ENCODE measurements at places on chromosomes 7 and 10.

GRCh38 chr10:128130051-128130450 is 3.8 kb upstream of the MKI67 start:
- no peak for DNase-seq

DNA sequence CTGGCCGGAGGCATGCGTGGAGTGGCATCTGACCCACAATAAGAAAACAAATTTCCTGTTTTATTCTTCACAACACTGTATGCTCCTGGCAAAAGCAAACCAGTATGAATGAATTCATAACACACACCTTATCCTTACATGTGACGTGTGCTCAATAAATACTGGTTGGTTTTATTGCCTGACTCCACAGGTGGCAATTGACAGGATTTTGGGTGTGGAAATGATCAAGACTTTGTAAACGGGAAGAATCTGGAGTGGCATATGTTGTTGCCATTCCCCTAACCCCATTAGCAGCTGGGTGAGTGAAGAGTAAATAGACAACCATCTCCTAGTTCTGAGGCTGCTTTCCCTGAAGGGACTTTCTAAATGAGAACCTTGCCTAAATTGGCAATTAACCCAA is 215.5 kb upstream of the AOAH start:
- DNase-seq: no peak

DNA sequence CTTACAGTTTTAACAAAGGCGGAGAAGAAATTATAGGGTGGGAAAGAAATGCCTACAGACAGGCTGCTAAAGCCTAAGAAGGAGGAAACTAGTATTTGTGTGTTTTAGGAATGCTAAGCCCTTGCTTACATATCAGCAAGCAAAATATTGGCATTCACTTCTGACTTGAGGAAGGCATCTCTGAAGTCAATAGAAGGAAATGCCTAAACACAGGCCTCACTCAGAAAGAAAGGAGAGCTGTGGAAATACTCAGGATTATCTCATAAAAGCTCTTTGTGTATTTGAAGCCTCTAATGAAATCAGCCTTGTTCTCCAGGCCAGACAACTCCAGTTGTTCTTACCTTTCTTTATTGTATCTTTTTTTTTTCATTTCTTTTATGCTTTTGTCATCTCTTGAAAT is 158.0 kb downstream of the AUTS2 start:
- DNase-seq: no peak

DNA sequence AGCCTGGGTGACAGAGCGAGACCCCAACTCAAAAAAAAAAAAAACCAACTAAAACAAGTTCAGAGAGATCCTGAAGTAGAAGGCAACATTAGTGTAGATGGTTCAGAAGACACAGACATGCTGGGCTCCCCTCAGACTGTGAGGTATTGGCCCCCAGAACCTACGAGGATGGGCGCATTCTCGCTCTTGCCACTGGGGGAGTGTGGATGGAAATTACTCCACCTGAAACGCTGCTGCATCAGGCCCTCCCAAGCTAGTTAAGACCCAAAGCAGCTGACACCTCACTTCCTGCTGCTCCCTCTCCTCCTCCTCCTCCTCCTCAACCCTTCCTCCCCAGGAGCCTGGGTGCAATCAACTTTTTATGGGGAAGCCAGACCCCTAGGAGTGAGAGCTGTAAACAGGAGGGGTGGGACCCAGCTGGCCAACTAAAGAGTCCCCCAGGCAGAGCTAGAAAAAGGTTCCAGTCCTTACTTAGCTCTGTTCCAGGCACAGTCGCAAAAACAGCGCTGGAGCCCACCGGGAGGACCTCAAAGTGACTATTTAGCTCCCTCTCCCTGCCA is 7.4 kb downstream of the SH3PXD2A start:
- DNase-seq: no peak

- DNase-seq: no peak
Observed at GRCh38 chr7:157671358-157672255, 334.8 kb downstream of the DNAJB6 start.

DNA sequence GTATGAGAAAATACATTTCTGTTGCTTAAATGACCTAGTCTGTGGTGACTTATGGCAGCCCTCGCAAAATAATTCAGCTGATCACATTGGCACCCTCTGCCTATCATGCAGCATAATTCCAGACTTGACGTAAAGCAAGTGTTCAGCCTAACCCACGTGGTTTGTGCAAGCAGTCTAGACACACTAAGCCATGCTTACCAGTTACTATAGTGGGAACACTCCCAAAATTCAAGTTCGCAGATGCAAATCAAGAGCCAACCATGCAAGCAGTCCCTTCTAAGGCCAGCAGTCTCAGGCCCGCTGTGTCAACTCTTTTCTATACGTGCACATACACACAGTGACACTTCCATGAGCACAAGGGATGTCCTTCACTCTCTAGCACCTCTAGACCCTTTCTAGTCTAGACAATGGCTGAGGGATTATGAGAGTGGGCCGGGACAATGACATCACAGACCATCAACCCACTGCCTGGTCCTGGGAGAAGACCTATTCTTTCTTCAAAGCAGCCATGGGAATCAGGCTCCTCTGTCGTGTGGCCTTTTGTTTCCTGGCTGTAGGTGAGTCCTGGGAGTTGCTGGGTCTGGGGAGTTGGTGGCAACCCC is 29.0 kb upstream of the PRSS1 start:
- no peak for DNase-seq

- no peak for DNase-seq
Observed at GRCh38 chr10:74949034-74949832, 122.8 kb downstream of the KAT6B start.

DNA sequence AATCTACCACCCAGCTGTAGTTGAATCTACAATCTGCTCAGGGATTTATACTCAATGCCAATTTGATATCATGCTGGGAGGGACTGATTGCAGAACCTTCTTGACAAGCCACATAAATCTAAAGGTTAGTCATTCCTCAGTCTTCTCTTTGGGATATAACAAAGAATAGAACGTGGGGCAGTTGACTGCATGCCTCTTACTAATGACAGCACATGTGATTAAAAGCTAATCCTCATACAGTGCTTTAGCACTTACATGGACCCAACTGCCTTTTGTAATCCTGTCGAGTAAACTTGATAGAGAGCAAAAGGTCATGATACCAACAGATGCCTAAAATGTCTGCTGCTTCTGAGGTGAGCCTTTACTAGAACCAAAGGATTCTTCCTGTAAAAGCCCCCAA is 12.3 kb downstream of the KLHL7 start:
- DNase-seq: no peak

GRCh38 chr7:24143547-24143946 is 140.4 kb upstream of the NPY start:
- peak; percentile 24 for DNase-seq

GRCh38 chr10:69538461-69538860 is 34.8 kb downstream of the NEUROG3 start:
- DNase-seq: no peak

GRCh38 chr7:43454936-43455518 is 127.9 kb upstream of the STK17A start:
- peak; percentile 68 for DNase-seq

GRCh38 chr10:93106631-93107072 is 33.0 kb downstream of the CYP26A1 start:
- no peak for DNase-seq

Data from urothelium cell line (cell line).